ENCODE measurements at places on chromosomes 7 and 10.

- DNase-seq: no peak
Measured at GRCh38 chr7:51304729-51305128, 11.9 kb downstream of the COBL start.

DNA sequence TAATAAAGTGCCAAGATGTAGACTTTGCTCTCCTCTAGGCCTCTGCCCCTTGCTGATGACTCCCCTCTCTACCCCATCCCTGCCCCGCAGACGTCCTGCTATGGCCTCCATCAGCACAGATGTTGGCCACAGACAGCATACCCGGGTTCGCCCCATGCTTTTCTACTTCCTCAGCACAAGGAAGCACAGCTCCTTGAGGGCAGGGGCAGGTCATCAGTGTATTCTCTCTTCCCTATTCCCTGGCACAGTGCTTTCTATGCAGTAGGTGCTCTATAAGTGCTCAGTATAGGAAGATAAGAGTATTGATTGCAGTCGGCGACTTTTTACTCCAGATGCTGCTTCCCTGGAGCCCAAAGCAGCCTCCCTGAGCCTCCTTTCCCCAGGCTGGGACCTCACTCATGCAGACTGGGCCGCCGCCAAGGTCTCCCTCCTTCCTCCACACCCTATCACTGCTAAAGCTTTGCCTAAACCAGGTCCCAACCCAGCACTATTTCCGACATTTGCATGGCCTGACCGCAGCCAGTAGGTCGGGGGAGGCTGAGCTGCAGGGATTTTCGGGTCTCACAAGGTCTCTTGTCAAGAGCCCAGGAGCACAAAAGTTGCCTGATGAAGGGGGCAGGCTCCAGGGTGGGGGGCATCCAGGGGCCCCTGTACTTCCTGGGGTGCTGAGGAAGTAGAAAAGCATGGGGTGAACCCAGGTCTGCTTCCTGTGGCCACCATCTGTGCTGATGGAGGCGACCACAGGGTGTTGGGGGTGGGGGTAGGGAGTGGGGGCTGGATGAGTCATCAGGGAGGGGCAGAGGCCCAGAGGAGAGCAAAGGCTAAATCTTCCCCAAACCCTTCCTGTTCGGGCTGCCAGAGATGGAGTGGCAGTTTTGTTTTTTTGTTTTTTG lies 8.0 kb downstream of the CALHM3 start:
- peak; percentile 87 for DNase-seq

DNA sequence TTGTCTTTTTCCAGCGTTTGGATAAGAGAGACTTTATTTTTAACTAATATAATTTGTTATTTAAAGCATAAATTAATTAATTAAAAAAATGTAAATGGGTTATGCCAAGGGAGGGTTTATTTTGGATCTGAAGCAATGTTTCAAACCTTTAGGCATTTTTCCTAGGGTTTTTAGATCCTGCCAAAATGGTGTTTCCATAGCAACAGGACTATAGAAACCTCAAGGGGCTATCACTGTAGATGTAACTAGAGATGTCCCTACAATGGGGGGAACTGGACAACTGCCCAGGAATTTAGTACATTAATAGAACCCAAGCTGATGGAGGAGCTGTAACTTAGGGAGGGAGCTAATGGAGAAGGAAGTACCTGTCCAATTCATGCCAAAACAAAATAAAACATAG lies 57.3 kb downstream of the SLC39A12 start:
- DNase-seq: no peak

- no peak for DNase-seq
Measured at GRCh38 chr7:149266451-149266850, 4.5 kb downstream of the ZNF783 start.

DNA sequence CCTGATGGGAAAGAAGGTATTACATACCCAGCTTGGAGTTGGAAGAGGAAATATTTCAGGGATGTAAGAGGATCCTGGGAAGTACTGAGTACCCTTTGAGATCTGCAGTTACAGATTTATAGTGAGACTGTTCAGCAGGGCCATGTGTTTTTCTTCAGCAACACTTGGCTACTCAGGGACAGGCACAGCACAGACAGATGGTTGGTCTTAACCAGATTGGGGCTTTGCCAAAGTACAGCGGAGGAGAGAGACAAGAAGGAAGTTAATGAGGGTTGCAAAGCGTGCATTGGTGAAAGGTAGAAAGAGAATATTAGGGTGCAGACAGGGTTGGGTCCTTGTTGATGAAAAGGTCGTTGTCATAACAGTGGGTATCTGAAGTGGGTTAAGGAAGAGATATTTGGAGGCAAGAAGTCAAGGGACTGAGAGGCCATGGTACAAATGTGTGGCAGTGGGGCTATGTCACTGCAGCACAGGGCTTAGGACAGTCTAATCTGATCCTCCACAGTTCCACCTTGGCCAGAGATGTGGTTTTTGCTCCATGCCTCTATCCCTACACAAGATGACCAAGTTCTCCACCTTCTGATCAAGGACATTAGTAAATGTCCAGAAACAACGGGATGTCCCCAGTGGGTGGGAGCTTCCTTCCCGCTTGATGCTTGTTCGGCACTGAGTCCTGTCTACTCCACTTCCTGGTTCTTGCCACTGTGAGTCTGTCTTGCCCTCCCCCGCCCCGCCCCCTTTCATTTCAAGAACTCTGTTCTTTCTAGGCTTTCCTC lies 18.9 kb upstream of the DNAJC1 start:
- DNase-seq: no peak
